Stimulated activated memory B cell treated with anti-CD40 and anti-IgM and Interleukin-4, amounts not matched to agents 10 μg/mL and 1 μg/mL and 100 μg/mL, for 72 hours (primary cell): ENCODE measurements at places on chromosomes 4 and X.

DNA sequence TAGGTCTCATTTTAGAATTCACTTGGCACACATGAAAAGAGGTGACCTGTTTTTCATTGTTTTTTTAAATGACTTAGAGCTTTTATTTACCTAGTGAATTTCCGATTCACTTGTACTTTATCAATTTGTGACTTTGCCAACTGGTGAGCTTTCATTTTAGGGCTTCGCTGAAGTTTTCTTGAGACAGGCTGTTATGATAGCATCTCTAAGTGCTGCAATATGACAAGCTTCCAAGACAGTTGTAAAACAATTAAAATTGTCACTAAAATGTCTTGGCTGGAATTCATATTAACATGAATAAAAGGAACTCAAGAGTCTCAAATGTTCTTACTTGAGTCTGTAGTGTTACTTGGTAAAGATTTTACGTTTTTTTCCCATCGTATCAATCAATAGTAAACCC, 831.7 kb upstream of the GRID2 start:
- no peak for ATAC-seq

- no peak for ATAC-seq
Observed at GRCh38 chr4:3673716-3674478, 92.3 kb upstream of the ADRA2C start.

- peak; percentile 90 for ATAC-seq
Observed at GRCh38 chrX:46953137-46953527, 40.9 kb downstream of the JADE3 start.

DNA sequence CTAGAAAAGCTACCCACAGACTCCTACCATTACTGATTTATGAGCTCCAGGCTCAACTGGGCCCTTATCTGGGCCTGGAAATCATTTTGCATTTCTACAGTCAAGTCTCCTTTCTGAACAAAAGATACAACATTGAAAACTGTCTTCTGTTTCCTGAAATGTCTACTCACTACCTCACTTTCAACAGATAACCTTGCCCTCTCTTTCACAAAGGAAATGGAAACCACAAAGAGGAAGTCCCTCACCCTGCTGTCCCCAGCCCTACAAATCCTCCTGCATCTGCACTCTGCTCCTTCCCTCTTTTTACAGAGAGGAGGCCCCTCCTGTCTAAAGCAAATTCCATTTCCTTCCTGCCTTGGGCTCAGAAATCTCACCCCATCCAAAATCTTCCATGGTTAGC, 24.8 kb upstream of the CYBB start:
- peak; percentile 98 for ATAC-seq

GRCh38 chr4:6594826-6595355, 19.9 kb downstream of the MAN2B2 start:
- no peak for ATAC-seq

DNA sequence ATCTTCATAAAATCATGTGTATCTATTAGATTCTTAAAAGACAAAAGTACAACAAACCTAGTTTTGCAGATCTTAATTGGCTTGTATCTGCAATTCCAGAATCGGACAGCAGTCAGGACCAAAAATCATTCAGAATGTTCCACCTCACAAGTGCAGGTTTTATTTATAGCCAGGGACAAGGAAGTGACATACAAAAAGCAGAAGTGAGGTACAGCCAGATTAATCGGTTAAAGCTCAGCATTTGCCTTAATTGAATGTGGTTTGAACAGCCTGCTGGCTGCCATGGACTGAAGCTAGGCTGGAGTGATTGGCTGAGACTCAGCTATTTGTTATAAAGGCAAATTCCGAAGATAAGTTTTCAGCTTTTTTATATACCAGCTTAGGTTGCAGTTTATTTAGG, 932.6 kb downstream of the C4orf33 start:
- ATAC-seq, result peak; percentile 82

DNA sequence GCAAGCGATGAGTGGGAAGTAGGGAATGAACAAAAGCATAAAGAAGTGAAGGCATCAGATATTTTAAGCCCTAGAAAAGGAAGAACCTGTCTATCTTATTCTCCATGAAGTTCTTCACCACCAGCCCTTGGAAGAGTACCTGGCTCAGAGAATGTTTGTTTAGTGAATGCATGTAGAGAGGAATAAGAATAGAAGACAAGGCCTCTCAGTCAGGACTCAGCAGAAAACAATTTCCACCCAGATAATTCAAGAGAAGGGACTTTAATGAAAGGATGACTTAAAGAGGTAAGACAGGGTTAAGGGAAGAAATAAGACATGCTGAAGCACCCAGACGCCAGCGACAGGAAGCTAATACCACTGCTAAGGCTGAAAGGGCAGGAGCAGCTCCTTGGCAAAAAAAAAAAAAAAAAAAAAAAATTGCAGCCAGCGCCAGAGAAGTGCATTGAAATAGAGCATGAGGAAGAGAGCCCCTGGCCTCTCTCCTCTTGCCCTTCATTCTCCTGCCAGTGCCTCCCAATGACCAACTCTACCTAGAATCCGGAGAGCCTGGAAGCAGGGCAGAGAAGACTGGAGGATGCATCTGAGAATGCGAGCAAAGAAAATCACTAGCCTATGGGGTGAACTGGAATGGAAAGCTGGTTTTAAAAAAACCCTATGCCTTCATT, 47.2 kb upstream of the RASGEF1B start:
- ATAC-seq, result no peak

DNA sequence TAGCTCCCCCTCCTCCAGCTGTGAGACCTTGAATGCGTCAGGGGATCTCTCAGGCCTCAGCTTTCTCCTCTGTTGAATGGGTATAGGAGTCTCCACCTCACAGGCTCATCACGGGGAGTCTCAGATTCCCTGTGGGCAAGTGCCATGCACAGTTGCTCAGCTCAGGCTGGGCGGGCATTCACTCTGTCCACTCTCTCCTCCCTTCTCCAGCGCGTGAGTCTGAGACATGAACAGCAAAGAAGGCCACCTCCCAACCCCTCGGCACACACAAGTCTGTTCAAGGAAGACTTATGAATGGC, 60.0 kb downstream of the HTRA3 start:
- ATAC-seq, result no peak

DNA sequence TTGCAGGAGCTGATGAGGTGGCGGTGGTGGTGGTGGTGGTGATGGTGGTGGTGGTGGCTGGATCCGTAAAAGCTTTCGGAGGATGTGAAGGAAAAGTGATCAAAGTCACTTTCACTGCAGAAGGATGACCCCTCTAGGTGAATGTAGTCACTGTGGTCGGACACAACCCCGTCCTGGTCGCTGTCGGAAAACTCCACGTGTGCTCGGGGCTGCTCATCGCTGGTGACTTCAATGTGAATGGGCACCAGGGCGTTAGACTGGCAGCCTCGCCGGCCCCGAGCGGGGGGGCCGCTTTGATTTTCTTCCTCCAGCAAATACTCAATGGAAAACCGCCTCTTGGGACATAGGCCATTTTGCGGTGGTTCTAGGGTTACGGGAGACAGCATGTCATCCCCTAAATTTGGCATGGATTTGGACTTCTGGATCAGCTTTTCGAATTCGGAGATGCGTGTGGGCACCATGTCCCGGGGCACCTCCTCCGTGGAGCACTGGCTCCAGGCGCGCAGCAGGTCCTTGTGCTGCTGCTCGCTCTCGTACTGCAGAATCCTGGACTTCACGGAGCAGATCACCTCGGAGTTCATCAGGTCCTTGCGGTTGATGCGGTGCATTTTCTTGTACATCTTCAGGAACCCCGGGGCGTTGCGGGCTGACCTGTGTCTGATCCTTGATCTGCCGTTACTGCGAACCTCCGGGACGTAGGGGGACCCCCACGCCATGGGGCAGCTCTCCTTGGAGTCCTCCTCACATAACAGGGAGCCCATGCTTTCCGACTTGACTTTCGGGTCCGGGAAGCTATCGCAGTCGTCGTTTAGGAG, 88.3 kb upstream of the PDLIM3 start:
- ATAC-seq, result no peak

GRCh38 chr4:6111354-6111960, 88.9 kb downstream of the JAKMIP1 start:
- ATAC-seq, result no peak

GRCh38 chrX:105882581-105883275, 60.4 kb downstream of the NRK start:
- ATAC-seq, result no peak

- ATAC-seq, result no peak
Observed at GRCh38 chr4:186260117-186260503, 5.9 kb upstream of the F11 start.

GRCh38 chrX:108001218-108001814, 19.1 kb upstream of the TEX13B start:
- peak; percentile 66 for ATAC-seq

GRCh38 chr4:89788206-89789072, 48.5 kb downstream of the SNCA start:
- no peak for ATAC-seq

GRCh38 chr4:6566391-6567190, 8.4 kb upstream of the MAN2B2 start:
- no peak for ATAC-seq

GRCh38 chrX:117985241-117985640, 131.4 kb downstream of the KLHL13 start:
- no peak for ATAC-seq

DNA sequence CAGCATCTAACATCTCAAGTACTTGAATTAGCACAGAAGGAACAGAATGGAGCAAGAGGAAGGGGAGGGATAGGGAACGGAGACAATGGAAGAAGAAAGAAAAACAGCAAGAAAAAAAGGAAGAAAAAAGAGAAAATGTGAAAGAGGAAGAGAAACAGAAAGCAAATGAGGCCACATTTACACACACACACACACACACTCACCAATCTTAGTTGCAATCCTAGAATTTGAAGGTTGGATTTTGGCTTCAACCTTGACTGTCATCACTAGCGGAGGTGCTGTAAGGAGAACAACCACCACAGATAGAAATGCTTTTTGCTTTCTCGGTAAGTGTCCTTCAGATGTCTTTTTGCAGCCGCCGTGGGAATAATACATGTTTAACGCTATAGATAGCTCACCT, 327.1 kb upstream of the NWD2 start:
- ATAC-seq, result no peak

- ATAC-seq, result no peak
Observed at GRCh38 chr4:122898370-122899150, 23.8 kb downstream of the NUDT6 start.

GRCh38 chr4:8167815-8168214, 9.2 kb upstream of the ABLIM2 start:
- no peak for ATAC-seq

DNA sequence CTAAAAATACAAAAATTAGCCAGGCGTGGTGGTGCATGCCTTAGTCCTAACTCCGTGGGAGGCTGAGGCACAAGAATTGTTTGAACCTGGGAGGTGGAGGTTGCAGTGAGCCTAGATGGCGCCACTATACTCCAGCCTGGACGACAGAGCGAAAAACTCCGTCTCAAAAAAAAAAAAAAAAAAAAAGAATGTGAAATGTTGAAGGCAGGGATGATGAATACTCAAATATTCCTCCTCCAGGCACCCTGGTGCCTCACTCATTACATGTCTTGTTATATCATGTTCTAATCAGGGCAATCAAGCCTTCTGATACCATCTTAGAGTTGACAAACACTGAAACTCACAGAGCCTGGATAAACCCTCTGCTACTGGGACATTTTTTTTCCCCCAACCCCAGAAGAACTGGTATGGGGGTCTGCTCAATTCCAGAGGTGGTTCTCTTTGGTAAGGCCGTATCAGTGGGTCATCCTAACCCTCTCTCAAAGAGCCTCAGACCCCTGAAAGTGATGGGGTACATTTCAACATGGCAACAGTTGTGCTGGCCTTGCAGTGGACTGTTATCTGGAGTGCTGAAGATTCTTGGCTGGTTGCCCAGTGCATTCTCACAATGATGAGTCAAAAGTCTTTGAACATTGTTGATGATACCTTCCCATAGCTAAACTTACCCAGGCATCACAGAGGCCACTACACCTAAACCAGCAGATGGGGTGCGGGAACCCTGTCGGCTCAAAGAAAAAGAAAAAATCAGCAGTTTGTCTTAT, 2.4 kb upstream of the SH3KBP1 start:
- no peak for ATAC-seq

GRCh38 chr4:100545427-100545826, 27.6 kb upstream of the EMCN start:
- no peak for ATAC-seq

GRCh38 chr4:107131295-107131694, 95.2 kb upstream of the DKK2 start:
- no peak for ATAC-seq

DNA sequence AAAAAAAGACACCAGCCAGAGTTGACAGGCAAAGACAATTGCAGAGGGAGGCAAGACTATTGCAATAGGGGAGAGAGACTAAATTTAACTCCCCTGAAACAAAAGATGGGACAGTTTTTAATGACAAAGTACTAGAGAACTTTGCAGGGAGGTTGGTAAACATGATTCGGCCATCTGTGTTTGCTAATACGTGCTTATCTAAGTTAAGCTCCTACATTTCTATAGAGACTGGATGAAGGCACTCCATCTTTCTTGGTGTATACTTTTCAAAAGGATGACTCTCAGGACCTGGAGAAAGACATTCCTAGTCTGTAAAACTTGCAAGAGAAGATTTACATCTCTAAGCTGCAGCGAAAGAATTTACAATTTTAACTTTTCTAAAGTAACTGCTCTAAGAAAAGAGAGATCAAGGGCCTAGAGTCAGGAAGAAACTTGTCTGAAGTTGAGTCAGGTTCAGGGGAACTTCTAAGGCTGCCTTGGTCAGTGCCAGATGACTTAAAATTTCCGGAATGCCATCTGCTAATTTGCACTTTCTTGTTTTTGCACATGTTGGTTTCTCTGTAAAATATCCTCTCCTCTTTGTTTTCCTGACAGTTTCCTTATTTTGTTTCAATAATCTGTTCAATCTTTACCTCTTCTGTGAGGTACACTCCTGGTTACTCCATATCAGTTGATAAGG, 10.6 kb downstream of the ADAM29 start:
- ATAC-seq, result peak; percentile 65

- peak; percentile 94 for ATAC-seq
Observed at GRCh38 chr4:83231620-83232076, 53.0 kb downstream of the COQ2 start.

GRCh38 chr4:150082241-150082640, 4.0 kb downstream of the DCLK2 start:
- peak; percentile 76 for ATAC-seq

GRCh38 chr4:146637621-146638332, 916 bp upstream of the POU4F2 start:
- no peak for ATAC-seq

DNA sequence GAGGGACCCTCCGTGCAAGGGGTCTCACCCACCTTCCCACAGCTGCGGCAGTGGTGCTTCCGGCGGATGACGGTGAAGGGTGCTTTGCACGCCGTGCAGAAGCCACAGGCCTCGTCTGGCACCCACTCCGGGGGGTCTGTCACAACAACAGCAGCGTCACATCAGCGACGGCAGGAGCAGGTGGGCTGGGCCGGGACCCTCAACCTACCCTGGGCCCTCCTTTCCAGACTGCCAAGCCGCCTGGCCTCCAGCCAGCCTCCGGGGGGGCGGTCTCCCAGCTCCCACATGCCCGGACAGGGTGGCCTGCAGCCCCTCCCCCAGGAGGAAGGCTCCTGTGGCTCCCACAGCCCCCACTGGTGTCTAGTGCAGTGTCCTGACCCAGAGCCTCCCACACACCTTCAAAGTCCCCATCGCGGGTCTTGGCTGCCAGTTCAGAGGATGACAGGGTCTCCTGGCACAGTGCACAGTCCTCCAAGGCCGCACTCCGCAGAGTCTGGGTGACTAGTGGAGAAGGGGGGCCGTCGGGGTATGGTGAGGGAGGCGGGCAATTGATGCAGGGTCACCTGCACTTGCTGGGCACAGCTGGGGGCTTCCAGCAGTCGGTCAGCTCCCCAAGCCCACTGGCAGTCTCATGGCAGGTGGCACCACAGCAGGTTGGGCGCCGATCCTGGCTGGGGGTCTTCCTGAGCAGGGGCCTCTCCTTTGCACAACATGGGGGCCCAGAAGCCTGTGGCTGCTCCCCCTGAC, 9.5 kb upstream of the MXD4 start:
- no peak for ATAC-seq

GRCh38 chr4:98602270-98602669, 56.1 kb downstream of the TSPAN5 start:
- peak; percentile 65 for ATAC-seq
